ENCODE measurements at places on chromosomes 16 and 17.

GRCh38 chr16:78147911-78148401, 48.5 kb downstream of the WWOX start:
- no peak for DNase-seq

- DNase-seq: no peak
These were observed 28.7 kb downstream of the ACSF3 start for GRCh38 chr16:89122322-89122851.

- no peak for DNase-seq
These were observed 12.9 kb downstream of the MILR1 start for GRCh38 chr17:64461788-64462187.

GRCh38 chr17:77832180-77832560, 126.3 kb upstream of the TNRC6C start:
- no peak for DNase-seq

- DNase-seq: no peak
These were observed 36.5 kb upstream of the TOB1 start for GRCh38 chr17:50902372-50903353.

DNA sequence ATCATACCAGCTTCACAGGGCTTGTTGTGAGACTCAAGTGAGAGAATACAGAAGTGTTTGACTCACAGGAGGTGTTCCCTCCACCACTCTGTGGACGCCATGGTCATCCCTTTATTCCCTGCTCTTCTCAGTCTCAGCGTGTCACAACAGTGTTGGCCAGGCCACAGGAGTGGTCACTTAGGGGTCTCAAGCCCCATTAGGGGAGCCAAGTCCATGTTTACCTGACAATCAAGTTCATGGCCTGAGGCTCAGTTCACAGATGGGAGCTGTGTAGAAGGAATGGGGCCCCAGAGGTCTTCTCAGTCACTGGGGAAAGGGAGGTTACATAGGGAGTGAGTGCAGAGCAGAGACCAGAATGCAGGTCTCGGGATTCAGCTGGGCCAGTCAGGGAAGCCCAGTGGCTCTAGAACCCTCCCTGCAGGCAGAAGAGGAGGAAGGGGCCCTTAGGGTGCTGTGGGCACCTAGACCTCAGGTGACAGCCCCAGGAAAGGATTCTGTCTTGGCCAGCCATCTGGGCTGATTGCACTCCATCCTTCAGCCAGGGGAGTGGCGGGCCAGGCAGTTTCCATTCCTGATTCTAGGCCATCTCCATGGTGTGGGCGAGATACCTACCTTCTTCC, 9.5 kb upstream of the CENPT start:
- DNase-seq: no peak

DNA sequence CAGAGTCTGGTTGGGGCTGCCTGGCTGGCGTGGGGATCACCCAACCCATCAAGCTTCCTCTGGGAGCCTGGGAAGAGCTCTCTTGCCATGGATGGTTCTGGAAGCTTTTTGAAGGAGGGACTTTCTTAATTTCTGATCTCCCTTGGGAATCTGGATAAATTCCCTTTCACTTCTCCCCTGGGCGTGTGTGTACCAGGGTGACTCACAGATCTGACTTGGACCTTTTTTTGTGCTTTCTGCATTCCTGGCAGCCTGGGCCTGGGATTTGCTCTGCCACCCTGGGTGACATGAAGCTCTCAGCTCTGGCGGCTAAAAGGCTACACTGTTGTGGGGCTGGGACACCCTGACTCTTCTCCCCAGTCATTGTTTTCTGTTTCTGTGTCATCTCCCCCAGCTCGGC, 70.1 kb downstream of the ABCC1 start:
- DNase-seq: no peak

DNA sequence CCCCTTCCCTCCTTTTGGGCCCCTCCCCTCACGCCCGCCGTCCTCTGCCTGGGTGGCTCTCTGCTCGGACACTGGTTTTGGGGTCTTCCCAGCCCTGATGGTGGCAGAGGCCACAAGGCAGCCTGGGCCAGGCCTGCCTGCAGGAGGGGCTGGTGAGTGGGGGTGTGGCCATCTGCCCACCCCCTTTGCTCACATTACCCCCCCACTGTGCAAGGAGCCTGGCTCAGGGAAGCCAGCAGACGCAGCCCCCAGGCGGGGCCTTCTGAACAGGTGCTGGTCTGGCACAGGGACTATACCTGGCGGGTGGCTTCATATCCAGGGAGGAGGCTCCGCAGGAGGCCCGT, 10.7 kb upstream of the ZFPM1 start:
- no peak for DNase-seq

Data from epithelial cell of proximal tubule (primary cell).